ENCODE measurements at places on chromosomes 12 and 14.

DNA sequence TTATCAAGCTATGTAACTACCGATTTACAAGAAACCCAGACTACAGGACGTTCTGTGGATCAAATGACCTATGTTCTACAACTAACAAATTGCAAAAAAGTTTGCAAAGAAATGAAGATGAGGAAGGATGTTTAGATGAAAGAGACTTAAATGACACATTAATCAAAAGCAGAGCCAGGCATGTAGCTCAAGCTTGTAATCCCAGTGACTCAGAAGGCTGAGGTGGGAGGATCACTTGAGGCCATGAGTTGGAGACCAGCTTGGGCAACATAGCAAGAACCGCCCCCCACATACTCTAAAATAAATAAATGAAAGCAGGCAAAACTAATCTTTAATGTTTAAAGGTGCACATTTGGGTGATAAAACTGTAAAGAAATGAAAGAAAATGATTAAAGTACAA is 331.9 kb downstream of the BTG1 start:
- no peak for DNase-seq

DNA sequence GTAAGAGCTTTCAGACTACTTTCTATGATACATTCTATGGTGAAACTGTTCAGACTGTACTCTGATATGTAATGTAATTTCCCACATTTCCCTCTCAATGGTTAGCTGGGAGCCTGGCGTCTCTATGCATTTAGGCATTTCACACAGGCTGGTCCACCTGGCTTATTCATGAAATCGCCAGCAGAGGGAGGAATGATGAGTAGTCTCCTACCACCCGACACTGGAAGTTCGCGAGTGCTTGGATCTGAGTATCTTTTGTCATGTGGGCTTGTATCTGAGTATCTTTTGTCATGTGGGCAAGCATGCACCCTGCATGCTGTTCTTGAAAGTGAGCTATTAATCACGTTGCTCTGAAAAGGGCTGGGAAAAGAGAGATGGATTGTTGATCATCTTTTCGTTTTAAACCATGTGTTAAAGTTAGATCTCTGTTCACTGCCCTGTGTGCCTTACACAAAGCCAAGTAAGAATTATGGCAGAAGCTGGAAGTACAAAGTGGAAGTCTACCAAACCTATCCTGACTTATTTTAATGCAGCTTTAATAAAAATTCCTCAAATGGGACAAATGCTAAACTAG is 235.0 kb downstream of the ATP23 start:
- peak; percentile 49 for DNase-seq

DNA sequence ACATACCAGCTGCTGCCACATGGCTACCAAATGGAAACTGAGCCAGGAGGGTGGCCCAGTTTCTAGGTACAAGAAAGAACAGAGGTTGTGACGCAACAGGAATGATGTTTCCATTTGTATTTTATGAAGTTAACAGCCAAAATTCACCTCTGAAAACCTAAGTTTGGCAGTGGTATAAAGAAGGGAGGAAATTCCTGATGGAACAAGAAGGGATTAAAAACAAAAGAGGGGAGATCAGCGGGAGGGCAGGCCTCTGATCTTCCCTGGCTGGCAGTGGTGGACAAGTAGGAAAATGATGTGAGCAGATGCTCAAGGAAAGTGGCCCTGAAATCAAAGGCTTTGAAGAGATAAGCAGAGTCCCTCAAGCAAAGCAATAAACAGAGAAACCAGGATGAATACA is 47.3 kb upstream of the BCL2L14 start:
- no peak for DNase-seq

- no peak for DNase-seq
Observed at GRCh38 chr12:130832561-130833209, 6.4 kb downstream of the STX2 start.

GRCh38 chr12:41074473-41074769 is 113.7 kb upstream of the PDZRN4 start:
- DNase-seq: no peak

- DNase-seq: peak; percentile 20
Observed at GRCh38 chr12:4809013-4809448, 88.8 kb downstream of the GALNT8 start.

DNA sequence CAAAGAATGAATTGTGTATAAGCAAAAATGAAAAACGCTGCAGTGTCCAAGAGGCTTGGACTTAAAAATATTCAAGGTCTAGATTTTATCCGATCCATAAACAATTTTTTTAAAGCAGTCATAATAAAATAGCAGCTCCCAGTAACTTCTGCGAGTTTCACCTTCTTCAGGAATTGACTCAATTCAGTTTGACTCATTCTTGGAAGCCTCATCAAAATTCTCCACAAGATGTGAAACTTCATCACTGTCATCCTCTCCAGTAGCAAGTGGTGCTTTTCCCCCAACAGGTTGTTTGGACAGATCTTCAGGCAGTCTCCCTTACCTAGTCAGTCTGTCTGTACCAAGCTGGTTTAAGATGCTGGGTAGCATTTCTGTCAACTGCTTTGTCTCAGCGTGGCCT is 93.5 kb upstream of the FOXG1 start:
- no peak for DNase-seq

DNA sequence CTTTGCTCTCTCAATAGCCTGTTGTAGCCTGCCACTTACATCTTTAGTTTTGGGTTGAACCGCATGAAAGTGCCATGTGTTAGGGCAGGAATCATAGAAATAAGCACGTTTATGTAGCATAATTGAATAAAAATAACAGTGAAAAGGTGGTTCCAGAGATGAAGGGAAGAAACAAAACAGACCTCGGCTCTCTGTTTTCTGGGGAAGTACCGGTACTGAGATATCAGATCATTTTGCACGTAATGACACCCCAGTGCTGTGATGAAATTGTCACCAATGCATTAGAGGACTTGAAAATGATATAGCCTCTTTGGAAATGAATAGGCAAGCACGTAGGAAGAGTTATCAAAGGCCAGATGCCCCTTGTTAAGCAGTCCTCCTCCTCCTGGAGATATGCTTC is 42.5 kb upstream of the DLK1 start:
- DNase-seq: peak; percentile 10

- peak; percentile 48 for DNase-seq
Observed at GRCh38 chr12:108630481-108631207, 3.0 kb downstream of the SELPLG start.

- DNase-seq: no peak
Observed at GRCh38 chr12:104938371-104938770, 19.7 kb downstream of the SLC41A2 start.

- no peak for DNase-seq
Observed at GRCh38 chr12:20429852-20430251, 61.5 kb downstream of the PDE3A start.

DNA sequence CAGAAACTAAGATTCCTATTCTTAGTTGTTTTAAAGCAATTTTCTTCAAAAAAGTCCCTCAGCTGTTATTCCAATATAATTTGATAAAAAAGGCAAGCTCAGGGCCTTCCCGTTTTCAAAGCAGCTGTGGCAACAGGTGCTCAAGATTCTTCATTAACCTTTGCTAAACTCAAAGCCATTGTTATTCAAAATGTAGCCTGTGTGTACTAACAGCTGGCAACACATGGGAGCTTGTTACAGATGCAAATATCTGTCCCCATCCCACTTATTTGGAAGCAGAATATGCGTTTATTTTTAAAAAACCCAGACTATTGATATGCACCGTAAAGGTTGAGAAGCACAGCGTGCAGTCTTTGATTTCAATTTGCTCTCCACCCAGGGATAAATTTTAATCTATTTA is 210.4 kb upstream of the SYT10 start:
- no peak for DNase-seq

DNA sequence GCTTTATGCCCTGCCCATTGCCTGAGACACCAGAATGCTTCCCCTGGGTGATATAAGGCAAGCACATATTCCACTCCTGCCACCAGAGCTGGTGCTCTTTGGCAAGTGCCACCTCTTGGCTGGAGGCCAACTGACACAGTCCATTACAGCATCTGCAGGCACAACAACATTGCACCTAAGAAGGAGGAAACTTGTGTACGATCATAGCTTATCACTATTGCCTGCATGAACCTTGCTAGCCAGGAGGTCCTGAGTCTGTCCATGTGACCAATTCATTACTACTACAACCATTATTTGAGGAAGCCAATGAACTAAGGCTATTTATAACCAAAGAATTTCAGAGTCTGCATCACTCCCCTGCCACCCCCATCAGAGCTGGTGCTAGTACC is 119.8 kb upstream of the SCAF11 start:
- DNase-seq: no peak

DNA sequence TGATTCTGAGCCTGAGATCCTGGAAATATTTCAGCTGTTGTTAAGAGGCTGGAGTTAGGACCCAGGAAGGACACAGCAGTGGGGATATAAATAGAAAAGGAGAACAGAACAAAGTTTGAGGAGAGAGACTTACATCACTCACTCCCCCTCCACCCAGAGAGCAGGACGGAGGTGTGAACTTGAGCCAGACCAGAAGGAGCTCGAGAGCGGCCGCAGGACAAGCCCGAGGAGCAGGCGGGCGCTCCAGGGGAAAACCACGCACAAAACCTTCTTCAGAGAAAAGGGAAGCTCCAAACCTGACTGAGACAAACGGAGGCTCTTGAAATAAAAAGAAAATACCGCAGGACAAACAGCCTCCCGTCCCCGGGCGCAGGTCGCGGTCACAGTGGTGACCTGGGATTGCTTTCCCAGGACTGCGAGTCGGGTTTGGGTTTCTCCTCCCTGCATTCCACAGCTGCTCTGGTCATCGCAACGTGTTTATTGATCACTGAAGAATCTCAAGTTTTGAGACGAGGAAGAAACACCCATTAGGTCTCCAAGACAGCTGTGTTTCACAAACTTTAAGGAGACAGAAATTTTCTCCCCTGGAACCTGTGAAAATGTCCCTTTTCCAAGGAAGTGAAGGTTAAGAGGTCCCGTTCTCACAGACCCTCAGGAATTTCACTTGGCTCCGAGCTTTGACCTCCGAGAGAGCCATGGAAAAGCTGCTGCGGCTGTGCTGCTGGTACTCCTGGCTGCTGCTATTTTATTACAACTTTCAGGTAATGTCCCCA is at the start of gene ADGRD1:
TSS of gene ADGRD1 (plus strand) at position 137 of the 773 bp plus-strand sequence. CDS start at position 696, 559 bp downstream.
- DNase-seq: no peak

DNA sequence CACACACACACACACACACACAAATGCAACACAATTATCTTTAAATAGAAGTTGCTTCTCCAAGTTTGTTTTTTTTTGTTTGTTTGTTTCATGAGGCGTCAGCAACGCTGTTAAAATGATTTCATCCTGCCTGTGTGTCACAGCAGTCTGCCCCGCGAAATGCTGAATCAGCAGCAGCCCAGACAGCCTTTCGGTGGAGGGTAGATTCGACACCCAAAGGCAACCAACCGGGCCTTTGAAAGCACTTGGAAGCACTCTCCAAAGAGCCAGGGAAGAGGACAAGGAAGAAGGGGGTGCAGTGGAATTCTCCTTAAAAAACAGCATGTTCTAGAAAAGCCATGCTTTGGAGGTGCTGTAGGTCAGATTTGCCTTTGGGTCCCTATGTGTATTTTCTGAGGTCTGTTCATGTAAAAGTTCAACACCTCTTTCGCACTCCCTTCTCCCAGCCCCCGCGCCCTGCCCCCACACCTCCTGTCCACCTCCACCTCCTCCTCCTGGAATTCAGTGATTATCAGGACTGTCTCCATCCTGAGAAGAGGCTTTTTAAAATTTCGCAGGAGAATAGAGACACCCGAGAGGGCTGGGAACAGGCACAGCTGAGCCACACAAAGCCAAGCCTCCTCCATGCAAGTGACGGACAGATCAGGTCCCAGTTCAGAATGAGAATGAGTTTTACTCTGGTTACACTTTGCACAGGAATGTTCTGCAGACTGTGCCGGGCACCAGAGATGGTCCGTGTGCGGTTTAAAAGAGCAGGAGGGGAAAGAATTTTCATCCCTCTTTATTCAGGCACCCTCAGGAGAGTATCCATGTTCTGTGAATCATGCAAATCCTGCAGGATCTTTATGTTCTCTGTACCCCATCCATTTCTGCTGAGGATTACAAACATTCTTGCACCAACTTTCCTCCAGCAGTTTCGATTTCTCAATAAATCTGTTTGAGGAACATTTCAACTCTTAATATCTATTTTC is 177.9 kb downstream of the ETV6 start:
- DNase-seq: no peak

DNA sequence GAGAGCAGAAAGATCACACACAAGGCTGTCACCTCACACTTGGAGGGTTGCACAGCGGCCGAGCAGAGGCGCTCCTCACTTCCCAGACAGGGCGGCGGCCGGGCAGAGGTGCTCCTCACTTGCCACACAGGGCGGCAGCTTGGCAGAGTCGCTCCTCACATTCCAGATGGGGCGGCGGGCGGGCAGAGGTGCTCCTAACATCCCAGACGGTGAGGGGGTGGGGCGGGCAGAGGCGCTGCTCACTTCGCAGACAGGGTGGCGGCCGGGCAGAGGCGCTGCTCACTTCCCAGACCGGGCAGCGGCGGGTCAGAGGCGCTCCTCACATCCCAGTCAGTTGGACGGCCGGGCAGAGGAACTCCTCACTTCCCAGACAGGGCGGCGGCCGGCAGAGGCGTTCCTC is 9.1 kb downstream of the TMBIM4 start:
- DNase-seq: no peak

GRCh38 chr12:3311491-3312103 is 179.4 kb upstream of the PRMT8 start:
- DNase-seq: no peak

GRCh38 chr14:96146131-96146771 is 58.4 kb upstream of the BDKRB2 start:
- DNase-seq: no peak

- no peak for DNase-seq
Observed at GRCh38 chr14:89359477-89360222, 57.4 kb downstream of the FOXN3 start.

DNA sequence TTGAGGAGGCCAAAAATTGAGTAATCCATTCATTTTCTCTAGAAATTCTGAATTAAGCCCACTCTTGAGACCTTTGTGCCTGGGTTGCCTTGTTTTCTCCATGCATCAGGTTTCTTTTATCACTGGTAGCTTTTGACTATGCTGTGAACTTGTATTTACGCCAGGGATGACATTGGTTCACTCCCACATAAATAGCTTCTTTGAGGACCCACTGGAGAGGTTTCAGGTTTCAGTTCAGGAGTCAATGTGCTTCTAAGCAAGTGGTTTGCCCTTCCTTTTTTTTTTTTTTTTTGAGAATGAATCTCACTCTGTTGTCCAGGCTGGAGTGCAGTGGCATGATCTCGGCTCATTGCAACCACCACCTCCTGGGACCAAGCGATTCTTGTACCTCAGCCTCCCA is 10.2 kb upstream of the SLC17A8 start:
- no peak for DNase-seq

GRCh38 chr14:96225745-96226151 is 21.1 kb downstream of the BDKRB2 start:
- no peak for DNase-seq

GRCh38 chr12:53048780-53049401 is 974 bp upstream of the TNS2 start:
- no peak for DNase-seq

- DNase-seq: no peak
Observed at GRCh38 chr12:57090924-57091637, 2.2 kb downstream of the NAB2 start.

- peak; percentile 79 for DNase-seq
Observed at GRCh38 chr12:6230321-6231110, 30.3 kb downstream of the CD9 start.

GRCh38 chr14:59277659-59278058 is 89.2 kb downstream of the DAAM1 start:
- peak; percentile 69 for DNase-seq

- DNase-seq: no peak
Observed at GRCh38 chr14:86796221-86797074, 1196.5 kb downstream of the GALC start.

- no peak for DNase-seq
Observed at GRCh38 chr12:52193991-52194390, 2.2 kb upstream of the KRT80 start.

GRCh38 chr12:122976648-122976975 is 1.6 kb downstream of the OGFOD2 start:
- no peak for DNase-seq

GRCh38 chr12:102051431-102051965 is 10.3 kb downstream of the WASHC3 start:
- DNase-seq: peak; percentile 6
